ENCODE measurements at places on chromosomes 2 and 18. TPM values are rescaled to one million over a fixed set of nuclear protein-coding genes. Genes with fewer than 3 reads are reported as not detected.

LYPD1 gene
- not detected for total RNA-seq

MAP2 gene
- 26.2 TPM for total RNA-seq

COBLL1 gene
- total RNA-seq: 1.4 TPM

CHST10 gene
- total RNA-seq: 11.5 TPM

QPCT gene
- total RNA-seq: 21.3 TPM

PPP1R7 gene
- 134 TPM for total RNA-seq

SLC9A2 gene
- not detected for total RNA-seq

GPR75 gene
- total RNA-seq: 1.8 TPM

FHOD3 gene
- total RNA-seq: under 0.01 TPM

SERPINB13 gene
- not detected for total RNA-seq

CELF4 gene
- total RNA-seq: not detected

LIMS4 gene
- total RNA-seq: 2.3 TPM

CCDC178 gene
- total RNA-seq: 2.0 TPM

DLX1 gene
- total RNA-seq: not detected

PCARE gene
- not detected for total RNA-seq

CPO gene
- total RNA-seq: not detected

GPR35 gene
- total RNA-seq: not detected

TNFAIP6 gene
- total RNA-seq: 56.5 TPM

AMER3 gene
- not detected for total RNA-seq

MITD1 gene
- 31.4 TPM for total RNA-seq

CRYGD gene
- total RNA-seq: not detected

CROCC2 gene
- 0.35 TPM for total RNA-seq

CCDC141 gene
- not detected for total RNA-seq

SP5 gene
- total RNA-seq: not detected

ACOXL gene
- total RNA-seq: not detected

CCL20 gene
- 0.18 TPM for total RNA-seq

IL1RL1 gene
- total RNA-seq: 2.5 TPM

XRCC5 gene
- 230 TPM for total RNA-seq

LRRC30 gene
- total RNA-seq: not detected

DNAJC5G gene
- not detected for total RNA-seq

Measured in myometrial cell (primary cell).